Eye (tissue), 1 donor: ENCODE measurements at places on chromosomes 4 and X.

- DNase-seq, result no peak
These were observed 139.2 kb upstream of the AMOT start for GRCh38 chrX:112979879-112980278.

- peak; percentile 73 for DNase-seq
These were observed 12.3 kb upstream of the XPNPEP2 start for GRCh38 chrX:129726307-129727111.

GRCh38 chr4:157700898-157701694 is 471.7 kb downstream of the GASK1B start:
- DNase-seq, result peak; percentile 19

DNA sequence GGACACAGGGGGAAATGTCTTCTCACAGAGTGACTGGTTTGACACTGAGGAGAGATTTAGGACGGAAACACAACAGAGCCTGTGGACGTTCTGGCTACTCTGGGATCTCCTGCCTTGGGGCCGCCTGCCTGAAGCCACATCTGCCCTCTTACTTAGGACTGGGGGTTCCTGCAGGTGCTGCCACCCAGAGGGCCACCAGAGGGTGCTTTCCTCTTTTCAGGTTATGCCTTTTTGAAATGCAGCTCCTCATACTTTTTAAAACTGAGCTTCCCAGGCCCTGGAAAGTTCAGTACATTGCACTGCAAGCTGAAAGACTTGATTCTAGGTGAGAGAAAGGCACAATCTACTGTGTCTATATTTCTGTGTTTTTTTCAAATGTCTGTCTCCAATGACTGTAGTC is 92.2 kb upstream of the PGRMC2 start:
- no peak for DNase-seq

DNA sequence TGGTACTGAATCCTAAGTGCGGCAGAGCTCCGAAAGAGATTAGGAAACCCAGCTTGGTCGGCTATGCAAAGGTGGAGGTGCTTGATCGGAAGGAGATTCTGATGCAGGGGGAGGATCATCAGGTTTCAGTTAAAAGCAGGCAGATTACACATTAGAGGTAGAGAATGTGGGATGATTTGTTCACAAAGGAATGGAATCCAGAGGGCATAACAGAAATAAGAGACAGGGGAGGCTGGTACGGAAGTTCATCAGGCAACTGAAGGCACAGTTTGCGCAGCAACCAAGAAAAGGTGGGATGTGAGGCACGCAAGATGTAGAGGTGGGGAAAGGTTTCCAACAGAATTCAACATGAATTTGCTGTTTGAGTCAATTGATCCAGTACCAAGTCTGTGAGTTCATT is 424 bp upstream of the ZNF330 start:
- DNase-seq, result no peak

- DNase-seq, result no peak
These were observed 11.6 kb downstream of the RBMX2 start for GRCh38 chrX:130413415-130413814.

DNA sequence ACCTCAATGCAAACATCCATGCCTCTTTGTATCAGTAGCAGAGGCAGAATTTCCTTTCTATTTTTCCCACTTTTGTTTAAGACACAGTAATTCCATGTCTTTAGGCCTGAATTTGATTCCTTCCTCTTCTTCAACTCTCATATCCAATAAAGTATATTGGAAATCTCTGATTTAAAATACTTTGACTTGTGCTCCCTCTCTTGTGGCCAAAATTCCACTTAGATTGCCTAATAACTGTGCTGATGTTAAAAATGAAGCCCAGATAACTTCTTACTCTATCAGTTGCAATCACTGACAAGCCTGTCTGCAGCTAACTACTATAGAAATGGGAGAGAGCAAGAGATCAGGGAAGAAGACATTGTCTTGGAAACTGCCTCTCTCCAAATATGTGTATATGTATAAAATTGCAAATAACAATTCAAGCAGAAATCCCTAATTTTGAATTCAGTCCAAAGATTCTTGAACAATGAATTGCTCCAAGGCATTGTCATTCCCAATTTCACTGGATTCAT is 163.5 kb upstream of the SPIN4 start:
- no peak for DNase-seq

DNA sequence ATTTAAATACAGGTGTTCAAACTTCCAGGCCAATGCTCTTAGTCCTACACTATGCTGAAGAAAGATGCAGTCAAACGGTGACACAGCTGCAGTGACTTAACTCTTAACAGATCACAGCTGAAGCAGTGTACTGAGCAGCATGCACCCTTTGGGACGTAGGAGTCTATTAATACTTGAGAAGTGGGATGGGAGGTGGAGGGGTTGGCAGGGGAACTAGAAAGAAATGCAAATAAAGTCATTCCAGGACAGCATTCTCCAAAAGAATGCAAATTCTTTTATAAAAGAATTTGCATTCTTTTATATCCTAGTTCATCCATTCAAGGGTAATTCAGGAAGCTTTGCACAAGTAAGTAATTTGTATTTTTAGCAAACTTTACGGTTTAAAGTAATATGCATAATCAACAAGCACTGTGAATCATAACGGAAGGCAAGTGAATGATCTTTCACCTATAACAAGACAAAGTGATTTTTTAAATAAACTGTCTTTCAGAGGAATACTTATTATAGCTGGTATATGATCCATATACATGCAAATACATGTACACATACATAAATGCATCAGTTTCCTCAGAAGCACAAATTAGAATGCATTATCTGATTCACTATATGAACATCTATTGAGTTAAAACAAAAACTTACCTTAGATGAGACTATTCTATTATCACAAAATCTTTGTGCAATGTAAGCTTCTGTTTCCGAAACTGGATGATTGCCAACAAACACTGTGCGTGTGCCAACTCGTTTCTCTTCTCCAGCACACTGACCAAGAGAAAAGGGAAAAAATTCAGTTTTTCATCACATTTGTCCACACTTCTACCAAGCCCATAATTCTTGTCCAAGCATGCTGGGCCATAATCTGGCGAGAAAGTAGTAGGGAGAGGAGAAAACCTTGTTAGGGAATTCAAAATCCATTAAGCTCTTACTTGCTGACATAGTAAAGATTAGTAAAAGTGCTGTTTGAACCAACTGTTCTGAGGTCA is 106.5 kb downstream of the ATP11C start:
- no peak for DNase-seq

DNA sequence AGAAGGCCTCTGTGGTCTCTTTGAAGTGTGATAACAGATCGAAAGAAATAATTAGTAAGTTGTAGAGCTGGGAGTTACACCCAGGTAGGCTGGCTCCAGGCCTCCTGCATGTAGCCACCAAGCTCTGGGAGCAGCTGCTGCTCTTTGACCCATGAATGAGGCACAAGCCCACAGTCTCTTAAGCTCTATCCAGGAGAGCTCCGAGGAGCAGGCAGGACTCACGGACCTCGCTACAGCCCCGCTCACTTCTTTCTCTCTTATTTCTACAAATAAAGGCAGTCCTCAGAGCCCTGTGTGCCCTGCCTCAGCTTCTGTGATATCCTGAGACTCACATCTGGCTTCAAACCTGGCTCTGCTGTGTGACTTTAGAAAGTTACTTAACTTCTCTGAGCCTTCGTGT is 86.9 kb downstream of the EVC start:
- DNase-seq, result no peak

DNA sequence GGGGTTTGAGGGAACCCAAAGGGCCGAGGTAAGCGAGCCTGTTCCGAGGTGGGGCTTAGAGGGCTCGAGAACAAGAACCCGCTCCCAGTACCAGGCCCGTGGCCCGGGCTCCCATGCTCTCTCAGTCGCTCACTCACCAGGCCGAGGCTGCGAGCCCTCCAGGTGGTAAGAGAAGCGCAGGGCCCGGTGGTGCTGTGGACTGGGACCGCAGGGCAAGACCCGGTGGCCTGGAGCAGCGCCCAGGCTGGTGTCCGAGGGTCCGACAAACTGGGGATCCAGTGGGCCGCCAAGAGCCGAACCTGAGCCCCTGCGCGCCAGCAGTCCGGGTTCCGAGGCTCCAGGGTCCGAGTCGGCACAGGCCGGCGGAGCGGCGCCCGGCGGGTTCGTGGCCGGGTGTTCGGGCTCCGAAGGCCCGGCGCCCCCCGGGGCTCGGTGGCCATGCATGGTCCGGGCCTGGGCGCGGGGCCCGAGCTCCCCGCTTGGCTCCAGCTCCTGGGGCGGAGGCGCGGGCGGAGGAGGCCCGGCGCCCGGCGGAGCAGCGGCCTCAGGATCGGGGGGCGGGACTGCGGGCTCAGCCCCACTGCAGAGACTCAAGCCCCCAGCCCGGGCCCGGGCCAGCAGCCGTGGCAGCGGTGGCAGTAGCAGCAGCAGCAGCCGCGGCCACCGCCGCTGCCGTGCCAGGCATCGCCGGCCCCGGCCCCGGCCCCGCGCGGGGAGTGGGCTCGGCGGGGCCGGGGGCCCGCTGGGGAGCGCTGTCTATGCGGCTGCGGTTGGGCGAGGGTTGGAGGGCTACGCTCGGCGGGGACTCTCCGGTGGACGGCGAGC is 833 bp downstream of the FGD1 start:
- DNase-seq, result no peak

DNA sequence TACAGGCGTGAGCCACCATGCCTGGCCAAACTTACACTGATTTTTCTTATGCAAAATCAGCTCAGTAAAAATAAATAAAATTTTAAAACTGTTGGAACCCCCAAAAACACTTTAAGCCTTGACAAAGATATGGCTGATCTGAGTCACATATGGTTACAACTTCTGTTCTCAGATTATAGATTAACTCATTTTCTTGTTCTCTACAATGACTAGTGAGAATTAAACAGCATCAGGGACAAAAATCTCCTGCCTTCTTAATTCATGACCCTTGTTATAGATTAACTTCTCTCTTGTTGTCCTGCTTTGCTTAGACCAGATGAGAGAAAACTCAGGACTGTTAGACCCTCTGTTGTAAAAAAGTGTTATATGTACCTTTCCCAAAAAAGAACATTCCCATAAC is 24.2 kb upstream of the EXOC1L start:
- DNase-seq, result no peak

DNA sequence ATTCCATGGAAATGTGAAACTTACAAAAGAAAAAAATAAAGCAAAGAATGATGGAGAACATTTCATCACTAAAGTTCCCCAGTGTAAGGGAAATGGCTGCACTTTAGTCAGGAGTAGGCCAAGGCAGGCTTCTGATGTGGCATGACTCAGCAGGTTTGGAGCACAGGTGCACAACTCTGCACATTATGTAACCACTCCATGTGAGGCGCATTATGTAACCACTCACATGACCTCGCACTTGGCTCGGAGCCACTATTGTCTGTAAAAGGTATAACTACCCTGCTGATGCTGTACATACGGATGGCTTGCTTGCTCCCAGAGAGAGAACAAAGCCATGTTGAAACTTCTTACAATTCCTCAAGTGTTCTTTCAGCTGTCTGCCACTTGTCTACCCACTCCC is 727.6 kb downstream of the TRAM1L1 start:
- DNase-seq, result peak; percentile 22

DNA sequence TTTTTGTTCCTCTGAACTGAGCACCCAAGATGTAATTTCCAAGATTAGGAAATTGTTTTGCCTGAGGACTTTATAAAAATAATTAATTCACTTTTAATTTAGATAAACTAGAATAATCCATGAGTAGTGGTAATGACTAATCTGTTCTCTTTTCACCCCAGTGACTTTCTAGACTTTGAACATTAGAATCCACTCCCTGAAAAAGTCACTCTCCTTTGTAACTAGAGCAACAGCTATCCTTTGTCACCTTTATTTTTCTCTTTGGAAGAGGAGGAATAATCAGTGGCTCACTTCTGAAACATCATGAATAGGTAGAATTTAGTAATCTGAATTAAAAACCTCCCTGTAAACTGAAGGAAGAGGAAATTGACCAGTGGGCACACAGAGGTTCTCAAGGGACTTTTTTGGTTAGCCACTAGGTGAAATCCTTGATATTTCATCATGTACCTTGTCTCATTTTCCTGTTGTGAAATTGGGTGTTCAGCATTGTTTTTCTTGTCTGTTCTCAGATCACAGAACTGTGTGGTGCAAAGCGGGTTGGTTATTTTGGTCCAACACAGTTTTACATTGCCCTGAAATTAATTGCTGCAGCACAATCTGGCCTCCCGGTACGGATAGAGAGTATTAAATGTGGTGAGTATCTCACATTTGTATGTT is 59.4 kb downstream of the REPS2 start:
- DNase-seq, result no peak

GRCh38 chr4:130053723-130054122 is 957.8 kb downstream of the C4orf33 start:
- DNase-seq, result no peak

DNA sequence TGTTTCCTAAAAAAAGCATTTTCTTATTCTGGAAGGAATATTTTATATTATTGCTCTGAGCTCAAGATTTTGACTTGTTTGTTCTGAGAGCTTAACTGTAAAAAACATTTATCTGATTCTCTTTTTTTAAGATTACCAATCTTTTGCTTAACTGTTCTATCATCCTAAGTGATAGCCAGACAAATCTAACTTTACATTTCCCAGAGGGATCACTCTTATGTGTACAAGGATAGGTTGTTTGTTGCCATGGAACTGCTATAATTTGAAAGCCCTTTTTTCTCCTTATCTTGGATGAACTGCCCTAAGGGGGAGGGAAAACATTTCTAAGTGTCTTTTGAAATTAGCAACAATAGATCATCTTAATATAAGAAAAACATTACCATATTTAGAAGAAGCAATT is 494.7 kb downstream of the TRAM1L1 start:
- DNase-seq, result peak; percentile 8

DNA sequence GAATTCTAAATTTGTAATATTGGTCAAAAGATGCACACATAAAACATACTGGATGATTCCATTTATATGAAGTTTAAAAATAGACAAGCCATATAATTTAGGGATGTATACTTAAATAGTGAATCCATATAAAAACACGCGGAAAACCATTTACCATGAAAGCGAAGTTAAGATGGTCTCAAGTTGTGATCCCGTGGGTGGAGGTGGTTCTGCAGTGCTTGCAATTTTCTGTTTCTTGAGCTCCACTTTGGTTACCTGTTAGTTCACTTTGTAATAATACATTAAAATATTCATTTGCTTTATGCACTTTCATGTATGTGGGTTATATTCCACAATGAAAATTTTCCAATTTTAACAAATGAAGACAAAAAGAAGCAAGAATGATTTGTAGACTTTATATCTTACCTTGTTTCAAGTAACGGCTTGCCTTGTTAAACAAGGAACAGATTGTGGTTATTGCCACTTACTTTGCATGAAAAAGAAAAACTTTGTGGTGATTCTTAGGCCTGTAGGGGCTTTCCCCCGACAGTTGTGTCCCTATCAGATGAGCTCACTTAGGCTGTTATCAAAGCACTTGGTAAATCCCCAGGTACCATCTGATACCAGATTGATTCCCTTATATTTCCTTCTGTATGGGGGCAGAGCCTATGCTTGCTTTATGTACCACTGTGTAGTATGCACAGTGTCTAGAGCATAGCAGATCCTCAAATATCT is 12.2 kb downstream of the UCP1 start:
- DNase-seq, result no peak

GRCh38 chr4:163350672-163351071 is 7.0 kb downstream of the NPY5R start:
- DNase-seq, result no peak

DNA sequence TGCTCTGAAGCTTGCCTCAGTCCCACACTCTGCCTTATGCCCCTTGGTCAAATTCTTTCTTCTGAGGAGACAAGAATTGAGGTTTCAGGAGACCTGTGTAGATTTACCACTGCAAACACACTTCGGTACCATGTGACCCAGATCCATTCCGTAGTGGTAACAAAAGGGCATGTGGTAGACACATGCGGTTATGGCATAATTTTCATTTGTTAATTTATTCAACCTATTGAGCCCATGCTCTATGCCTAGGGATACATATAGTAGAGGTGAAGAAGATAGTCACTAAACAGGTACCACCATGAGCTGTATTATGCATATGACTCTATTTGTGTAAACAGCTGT is 190.9 kb downstream of the NDST4 start:
- DNase-seq, result no peak
